Mesothelial cell of epicardium (in vitro differentiated cells): ENCODE measurements at places on chromosomes 2 and 18. TPM values are rescaled to one million over a fixed set of nuclear protein-coding genes. Genes with fewer than 3 reads are reported as not detected.
A peak's percentile ranks its signal among the peaks of the same experiment; 100 is the strongest.

RGPD3 gene
- 0.09 to 0.18 TPM (median 0.18 TPM) in 3 replicates for total RNA-seq

COL6A3 gene
- total RNA-seq: 544 to 655 TPM (median 645 TPM) in 3 replicates

CXCR1 gene
- not detected in 3 replicates for total RNA-seq

TTC32 gene
- 16.8 to 20.8 TPM (median 20.6 TPM) in 3 replicates for total RNA-seq

RUFY4 gene
- not detected in 3 replicates for total RNA-seq

G6PC2 gene
- total RNA-seq: not detected in 3 replicates

IL1A gene
- 3.9 to 4.8 TPM (median 4.4 TPM) in 3 replicates for total RNA-seq

PSTPIP2 gene
- 10.6 to 12.7 TPM (median 11.8 TPM) in 3 replicates for total RNA-seq

DTNB gene
- 30.1 to 37.7 TPM (median 36.3 TPM) in 3 replicates for total RNA-seq

SOWAHC gene
- 15.9 to 16.8 TPM (median 16.0 TPM) in 3 replicates for total RNA-seq

SLC23A3 gene
- 1.6 to 2.6 TPM (median 1.7 TPM) in 3 replicates for total RNA-seq

DNA sequence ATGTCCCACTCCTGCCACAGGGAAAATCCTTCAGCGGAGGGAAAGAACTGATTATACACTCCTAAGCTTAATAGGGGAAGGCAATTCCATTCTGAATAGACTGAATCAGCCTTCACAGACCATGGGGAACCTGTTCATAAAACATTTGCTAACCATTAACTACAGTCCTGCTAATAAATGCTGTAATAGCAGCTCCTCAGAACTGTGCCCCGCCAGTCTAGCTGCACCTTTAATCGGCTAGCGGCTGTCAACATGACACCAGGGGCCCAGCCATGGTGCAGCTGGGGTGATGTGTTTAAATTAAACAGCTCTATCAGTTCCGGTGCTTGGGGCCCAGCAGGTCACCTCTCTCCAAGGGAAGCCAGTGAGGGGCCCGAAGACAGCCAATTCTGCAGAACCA, 77.8 kb downstream of the GALNT14 start:
- H3K4me1 ChIP-seq: no peaks in the 10 kb centered on the region
- no peaks in the 10 kb centered on the region for H3K36me3 ChIP-seq
- no peak for DNase-seq
- peaks cover 34% of the 10 kb centered on the region for H3K27me3 ChIP-seq
- H3K27ac ChIP-seq: no peak overlapping the region

GRCh38 chr2:227606476-227606875, 7.8 kb downstream of the SCYGR2 start:
- H3K27ac ChIP-seq: no peak overlapping the region
- H3K4me3 ChIP-seq: no peak overlapping the region
- no peaks in the 10 kb centered on the region for H3K4me1 ChIP-seq
- DNase-seq: no peak
- no peaks in the 10 kb centered on the region for H3K27me3 ChIP-seq

DNA sequence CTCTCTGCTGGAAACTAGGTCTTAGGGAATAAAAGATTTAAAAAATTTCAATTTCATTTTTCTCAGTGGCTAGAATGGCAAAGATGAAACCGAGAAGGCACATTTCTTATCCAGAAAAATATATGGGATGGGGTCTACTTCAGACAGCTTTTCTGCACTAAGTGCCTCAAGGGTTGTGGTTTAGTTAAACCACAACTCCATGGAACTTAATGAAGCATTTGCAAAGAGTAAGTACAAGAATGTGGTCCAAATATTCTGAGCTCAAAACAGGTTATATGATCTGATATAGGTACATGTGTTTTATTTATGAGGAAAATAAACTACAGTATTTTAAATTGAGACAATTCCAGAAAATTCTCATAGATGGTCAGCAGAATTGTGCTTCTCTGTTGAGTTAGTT, 101.8 kb upstream of the FZD5 start:
- no peaks in the 10 kb centered on the region for H3K27me3 ChIP-seq
- no peaks in the 10 kb centered on the region for H3K36me3 ChIP-seq
- H3K27ac ChIP-seq: no peak overlapping the region
- no peak overlapping the region for H3K4me3 ChIP-seq
- peaks cover 6% of the 10 kb centered on the region for H3K4me1 ChIP-seq

DNA sequence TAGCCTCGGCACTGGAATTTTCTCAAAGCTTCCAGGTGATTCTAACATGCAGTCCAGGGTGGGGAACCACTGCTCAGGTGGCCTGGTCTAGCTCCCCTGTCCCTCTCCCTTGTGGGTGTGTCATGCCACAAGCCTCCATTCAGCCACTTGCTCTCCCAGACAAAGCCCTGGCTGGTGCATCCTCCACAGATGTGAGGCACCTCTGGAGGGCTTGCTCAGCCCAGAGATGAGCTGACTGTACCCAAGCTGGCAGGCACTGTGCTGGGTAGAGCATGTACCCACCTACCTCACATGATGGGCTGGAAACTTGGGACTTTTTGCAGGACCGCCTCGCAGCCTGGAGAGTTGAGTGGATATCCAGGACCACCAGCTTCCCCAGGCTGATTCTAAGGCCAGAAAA, 88.1 kb downstream of the ZBTB7C start:
- no peak for DNase-seq
- H3K27ac ChIP-seq: no peak overlapping the region
- no peak overlapping the region for H3K4me3 ChIP-seq
- peaks cover 35% of the 10 kb centered on the region for H3K4me1 ChIP-seq

DNA sequence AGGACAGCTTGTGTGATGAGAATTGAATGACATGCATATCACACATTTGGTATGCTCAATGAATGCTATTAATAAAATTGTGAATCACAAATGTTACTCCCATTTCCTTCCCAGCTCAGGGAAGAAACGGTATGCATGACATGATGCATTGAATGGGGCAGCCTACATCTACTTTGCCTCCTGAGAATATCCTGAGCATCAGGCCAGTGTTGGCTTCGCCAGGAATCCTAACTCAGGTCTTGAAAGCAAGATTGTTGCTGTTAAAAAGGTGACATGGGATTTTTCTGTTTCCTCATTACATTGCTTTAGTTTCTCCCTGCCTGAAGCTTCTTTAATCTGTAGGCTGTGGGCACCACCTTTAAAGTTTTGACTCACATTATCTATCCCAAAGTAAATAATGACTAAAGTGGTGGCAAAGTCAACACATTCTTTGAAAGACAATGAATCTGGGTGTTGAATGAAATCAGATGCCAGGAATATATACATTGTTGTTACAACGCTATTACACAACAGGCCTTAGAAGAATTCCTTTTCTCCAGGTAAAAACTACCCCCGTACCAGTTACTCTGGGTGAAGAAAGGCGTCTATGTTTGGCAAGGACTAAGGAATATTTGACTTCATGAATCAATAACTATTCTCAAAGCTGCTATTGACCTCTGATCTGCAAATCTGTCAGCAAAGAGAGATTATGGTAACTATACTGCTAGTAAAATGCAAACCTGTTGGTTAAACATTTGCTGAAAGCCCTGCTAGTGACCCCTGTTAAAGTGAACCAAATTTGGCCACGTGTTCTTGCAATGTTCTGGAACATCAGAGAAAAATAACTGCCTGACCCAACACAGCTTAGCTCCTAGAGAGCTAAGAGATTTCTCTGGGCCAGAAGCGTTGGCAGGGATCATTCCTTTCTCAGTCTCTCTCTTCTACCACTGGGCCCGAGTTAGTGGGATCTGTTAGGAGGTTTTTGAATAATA, 30.5 kb upstream of the NEDD4L start:
- H3K4me1 ChIP-seq: no peaks in the 10 kb centered on the region
- no peak for DNase-seq
- H3K4me3 ChIP-seq: no peak overlapping the region
- H3K27me3 ChIP-seq: peaks cover 11% of the 10 kb centered on the region
- H3K27ac ChIP-seq: no peak overlapping the region

- H3K27ac ChIP-seq: no peak overlapping the region
- H3K36me3 ChIP-seq: no peaks in the 10 kb centered on the region
- H3K4me1 ChIP-seq: peaks cover 10% of the 10 kb centered on the region
- no peak for DNase-seq
Observed at GRCh38 chr18:35122586-35123224, 81.5 kb downstream of the MAPRE2 start.

- no peaks in the 10 kb centered on the region for H3K27me3 ChIP-seq
- H3K36me3 ChIP-seq: peaks cover 4% of the 10 kb centered on the region
- no peak overlapping the region for H3K4me3 ChIP-seq
- no peak overlapping the region for H3K27ac ChIP-seq
- DNase-seq: no peak
Observed at GRCh38 chr2:170216981-170217380, 39.0 kb downstream of the MYO3B start.

GRCh38 chr2:138476186-138476585, 25.4 kb upstream of the SPOPL start:
- DNase-seq: no peak
- peaks cover 23% of the 10 kb centered on the region for H3K4me1 ChIP-seq
- H3K27ac ChIP-seq: no peak overlapping the region
- H3K4me3 ChIP-seq: no peak overlapping the region

- H3K27ac ChIP-seq: no peak overlapping the region
- H3K4me3 ChIP-seq: no peak overlapping the region
- H3K4me1 ChIP-seq: peaks cover 5% of the 10 kb centered on the region
- H3K27me3 ChIP-seq: peaks cover 6% of the 10 kb centered on the region
- no peak for DNase-seq
- no peaks in the 10 kb centered on the region for H3K36me3 ChIP-seq
Observed at GRCh38 chr2:28539118-28539541, 43.3 kb downstream of the PLB1 start.

DNA sequence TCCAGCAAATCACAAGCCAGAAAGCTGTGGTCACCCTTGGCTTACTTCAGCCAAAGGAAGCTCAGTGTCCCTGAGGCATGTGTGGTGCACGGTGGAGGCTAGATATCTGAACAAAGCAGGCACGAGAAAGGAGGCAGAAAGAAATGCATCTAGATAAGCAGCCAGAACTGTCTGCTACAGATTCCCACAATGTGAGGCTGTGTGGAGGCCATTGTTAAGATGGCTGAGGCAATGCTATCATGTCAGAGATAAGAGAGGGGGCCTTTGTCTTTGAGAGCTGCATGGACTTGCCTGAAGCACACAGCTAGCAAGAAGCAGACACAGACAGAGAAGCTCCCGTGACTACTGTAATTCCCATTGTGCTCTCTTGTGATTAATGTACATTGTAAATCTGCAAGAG, 110.5 kb upstream of the LYPD6 start:
- no peak overlapping the region for H3K4me3 ChIP-seq
- H3K4me1 ChIP-seq: peaks cover 46% of the 10 kb centered on the region
- H3K27ac ChIP-seq: no peak overlapping the region
- no peaks in the 10 kb centered on the region for H3K27me3 ChIP-seq
- DNase-seq: no peak

DNA sequence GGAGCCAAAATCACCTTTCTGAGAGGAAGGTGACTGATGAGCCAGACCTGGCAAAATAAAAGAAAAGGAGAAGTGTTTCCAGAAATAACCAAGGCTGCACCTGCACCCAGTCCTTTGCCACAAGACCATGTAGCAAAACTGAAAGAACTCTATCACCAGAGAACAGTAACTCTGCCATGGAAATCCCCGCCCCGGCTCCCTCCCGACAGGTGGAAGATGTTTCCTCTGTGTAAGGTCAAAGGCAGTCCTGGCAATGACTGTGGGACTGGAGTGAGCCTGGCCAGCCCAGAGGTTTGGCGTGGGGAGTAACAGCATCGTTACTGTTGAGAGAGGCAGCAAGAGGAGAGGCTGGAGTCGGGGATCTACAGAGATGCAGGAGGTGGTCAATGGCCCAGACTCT, 42.3 kb downstream of the SPRED2 start:
- no peaks in the 10 kb centered on the region for H3K27me3 ChIP-seq
- H3K27ac ChIP-seq: no peak overlapping the region
- H3K36me3 ChIP-seq: no peaks in the 10 kb centered on the region
- no peak overlapping the region for H3K4me3 ChIP-seq

GRCh38 chr18:79684283-79684631, 4.7 kb downstream of the CTDP1 start:
- H3K27me3 ChIP-seq: no peaks in the 10 kb centered on the region
- no peak overlapping the region for H3K4me3 ChIP-seq
- DNase-seq: no peak
- H3K4me1 ChIP-seq: peaks cover 12% of the 10 kb centered on the region

DNA sequence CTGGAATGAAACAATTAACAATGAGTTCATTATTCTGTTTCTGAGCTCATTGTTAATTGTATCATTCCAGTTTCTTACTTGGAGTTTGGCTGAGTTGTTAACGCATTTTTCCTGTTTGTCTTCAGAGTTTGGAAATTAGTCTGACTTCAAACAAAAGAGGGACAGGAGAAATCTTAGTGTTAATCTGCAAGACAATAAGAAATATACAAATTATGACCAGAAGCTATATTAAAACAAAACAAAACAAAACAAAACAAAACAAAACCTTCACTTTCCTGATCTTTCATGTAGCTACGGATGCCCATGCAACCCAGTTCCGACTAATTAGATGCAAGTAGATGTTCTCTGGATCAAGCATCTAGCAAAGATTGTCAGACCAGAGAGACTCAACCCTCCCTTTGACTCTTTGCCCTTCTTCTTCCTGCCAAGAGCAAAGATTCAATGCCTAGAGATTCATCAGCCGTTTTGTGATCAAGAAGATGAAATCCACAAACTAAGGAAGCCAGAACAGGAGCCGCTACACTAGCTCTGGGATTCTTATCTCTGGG, 686.2 kb upstream of the FSHR start:
- no peaks in the 10 kb centered on the region for H3K27me3 ChIP-seq
- peaks cover 45% of the 10 kb centered on the region for H3K4me1 ChIP-seq
- no peak overlapping the region for H3K27ac ChIP-seq
- peaks cover 9% of the 10 kb centered on the region for H3K36me3 ChIP-seq

GRCh38 chr2:161416708-161417437, 776 bp downstream of the TBR1 start:
- peaks cover 97% of the 10 kb centered on the region for H3K27me3 ChIP-seq
- H3K4me3 ChIP-seq: no peak overlapping the region
- H3K36me3 ChIP-seq: no peaks in the 10 kb centered on the region
- peaks cover 32% of the 10 kb centered on the region for H3K4me1 ChIP-seq
- H3K27ac ChIP-seq: peak overlapping the region; percentile 13

DNA sequence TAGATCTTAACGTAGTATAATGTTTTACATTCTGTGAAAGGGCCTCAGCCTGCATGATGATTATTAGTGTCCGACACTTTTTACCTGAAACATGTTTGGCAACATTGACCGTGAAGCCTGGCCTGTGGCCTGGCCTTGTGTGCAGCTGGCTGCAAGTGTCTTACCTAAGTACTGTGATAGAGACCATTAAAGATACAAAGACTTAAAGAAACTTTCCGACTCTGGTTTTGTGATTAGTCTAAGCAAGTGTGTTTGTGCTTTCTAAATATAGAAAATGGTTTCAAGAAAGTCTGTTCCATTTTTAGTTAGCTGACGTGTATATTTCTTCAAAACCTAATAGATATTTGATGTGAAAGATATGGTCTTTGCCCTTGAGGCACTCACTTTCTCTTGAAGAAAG, 601.8 kb downstream of the LRP1B start:
- no peaks in the 10 kb centered on the region for H3K36me3 ChIP-seq
- H3K4me3 ChIP-seq: no peak overlapping the region
- H3K27ac ChIP-seq: no peak overlapping the region
- no peaks in the 10 kb centered on the region for H3K27me3 ChIP-seq
- DNase-seq: no peak
- H3K4me1 ChIP-seq: peaks cover 8% of the 10 kb centered on the region

- no peak overlapping the region for H3K4me3 ChIP-seq
- H3K27me3 ChIP-seq: no peaks in the 10 kb centered on the region
- H3K4me1 ChIP-seq: peaks cover 2% of the 10 kb centered on the region
- no peak overlapping the region for H3K27ac ChIP-seq
- no peaks in the 10 kb centered on the region for H3K36me3 ChIP-seq
- no peak for DNase-seq
Observed at GRCh38 chr2:156489195-156489594, 53.0 kb downstream of the GPD2 start.

- peaks cover 19% of the 10 kb centered on the region for H3K36me3 ChIP-seq
- H3K27ac ChIP-seq: no peak overlapping the region
- H3K4me3 ChIP-seq: no peak overlapping the region
- no peaks in the 10 kb centered on the region for H3K27me3 ChIP-seq
- no peak for DNase-seq
- H3K4me1 ChIP-seq: peaks cover 28% of the 10 kb centered on the region
Observed at GRCh38 chr2:190486037-190486623, 48.4 kb downstream of the NEMP2 start.
